GF-D8 (cell line): ENCODE measurements at places on chromosomes 7 and 10.

GRCh38 chr7:40698214-40698920, 563.6 kb downstream of the SUGCT start:
- DNase-seq, result no peak

DNA sequence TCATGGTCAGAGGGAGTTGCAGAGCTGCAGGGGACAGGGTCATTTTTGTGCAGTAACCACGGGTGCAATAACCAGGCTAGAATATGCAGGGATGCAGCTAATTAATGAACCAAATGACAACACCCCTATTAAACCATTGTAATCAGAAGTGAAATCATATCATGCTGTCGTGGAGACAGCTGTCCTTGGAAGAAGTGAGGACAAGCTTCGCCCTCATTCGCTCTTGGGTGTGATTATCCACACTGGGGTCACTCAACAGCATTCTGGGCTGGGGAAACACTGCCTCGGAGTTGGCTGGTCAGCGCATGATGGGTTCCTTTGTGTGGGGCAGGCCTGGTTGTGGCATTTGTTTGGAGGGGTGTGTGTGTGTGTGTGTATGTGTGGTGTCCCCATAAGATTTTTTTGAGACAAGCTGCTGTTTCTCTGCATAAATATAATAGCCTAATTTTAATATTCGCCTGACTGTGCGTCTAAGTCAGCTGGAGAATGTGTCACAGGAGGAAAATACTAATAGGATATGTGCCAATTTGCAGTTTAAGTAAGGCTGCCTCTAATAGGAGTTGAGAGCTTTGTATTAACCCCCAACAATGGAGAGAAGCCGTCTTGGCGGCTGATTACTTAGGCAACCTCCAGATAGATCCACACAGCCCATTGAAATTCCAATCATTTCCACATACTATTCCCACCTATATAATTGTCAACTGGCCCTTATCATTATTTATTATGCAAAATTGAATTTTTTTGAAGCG, 149.4 kb downstream of the DNAJB6 start:
- no peak for DNase-seq

DNA sequence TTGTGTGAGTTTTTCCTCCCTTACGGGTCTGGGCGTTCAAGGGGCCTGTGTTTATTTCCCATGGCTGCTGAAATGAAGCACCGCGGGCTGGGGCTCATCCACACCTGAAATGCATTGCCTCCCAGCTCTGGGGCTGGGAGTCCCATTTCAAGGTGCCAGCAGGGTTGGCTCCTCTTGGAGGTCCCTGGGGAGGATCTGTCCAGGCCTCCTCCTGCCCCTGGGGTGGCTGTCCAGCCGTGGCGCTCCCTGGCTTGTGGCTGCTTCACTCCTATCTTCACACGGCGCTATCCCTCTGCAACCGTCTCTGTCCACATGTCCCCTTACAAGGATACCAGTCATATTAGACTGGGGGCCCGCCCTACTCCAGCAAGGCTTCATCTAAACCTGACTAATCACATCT, 41.1 kb upstream of the CNPY1 start:
- DNase-seq, result no peak

- no peak for DNase-seq
These were observed 157.5 kb upstream of the PHYHIPL start for GRCh38 chr10:59018977-59019376.

- DNase-seq, result no peak
These were observed 161.3 kb upstream of the NPVF start for GRCh38 chr7:25389489-25390106.

DNA sequence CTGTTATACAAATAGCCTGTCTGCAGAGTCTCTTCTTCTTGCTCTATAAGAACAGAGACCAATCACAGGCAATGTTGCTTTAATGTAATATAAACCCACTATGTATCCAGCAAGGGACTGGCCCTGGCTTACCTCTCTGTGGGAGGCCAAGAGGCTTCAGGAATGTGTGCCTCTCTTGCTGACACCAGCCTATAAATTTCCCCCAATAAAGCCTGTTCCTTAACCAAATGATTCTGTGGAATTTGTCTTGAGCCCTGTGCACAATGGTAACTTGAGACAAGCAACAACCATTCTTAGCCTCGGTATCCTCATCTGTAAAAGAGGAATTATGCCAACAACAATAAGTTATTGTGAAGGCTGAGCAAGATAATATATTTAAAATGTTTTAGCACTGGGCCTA, 563.7 kb downstream of the GRM8 start:
- no peak for DNase-seq

GRCh38 chr7:80088705-80089104, 45.9 kb upstream of the GNAI1 start:
- DNase-seq, result no peak

DNA sequence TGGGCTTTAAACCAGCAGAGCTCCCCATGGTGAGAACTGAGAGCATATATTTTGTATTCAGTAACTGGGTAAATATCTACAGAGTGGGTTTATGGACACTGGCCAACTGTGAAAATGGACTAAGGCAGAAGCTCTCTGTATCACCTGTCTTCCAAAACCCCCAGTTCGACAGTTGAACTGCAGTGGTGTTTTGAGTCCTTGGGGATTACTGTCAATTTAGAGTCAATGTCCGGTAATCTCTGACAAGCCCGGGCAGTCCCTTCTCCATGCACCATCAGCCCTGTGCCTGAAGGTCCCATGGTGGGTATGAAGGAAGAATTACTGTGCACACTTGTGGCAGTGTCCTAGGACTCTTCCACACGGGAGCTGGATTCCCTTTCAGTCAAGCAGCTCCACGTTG, 235.0 kb downstream of the CCSER2 start:
- no peak for DNase-seq

DNA sequence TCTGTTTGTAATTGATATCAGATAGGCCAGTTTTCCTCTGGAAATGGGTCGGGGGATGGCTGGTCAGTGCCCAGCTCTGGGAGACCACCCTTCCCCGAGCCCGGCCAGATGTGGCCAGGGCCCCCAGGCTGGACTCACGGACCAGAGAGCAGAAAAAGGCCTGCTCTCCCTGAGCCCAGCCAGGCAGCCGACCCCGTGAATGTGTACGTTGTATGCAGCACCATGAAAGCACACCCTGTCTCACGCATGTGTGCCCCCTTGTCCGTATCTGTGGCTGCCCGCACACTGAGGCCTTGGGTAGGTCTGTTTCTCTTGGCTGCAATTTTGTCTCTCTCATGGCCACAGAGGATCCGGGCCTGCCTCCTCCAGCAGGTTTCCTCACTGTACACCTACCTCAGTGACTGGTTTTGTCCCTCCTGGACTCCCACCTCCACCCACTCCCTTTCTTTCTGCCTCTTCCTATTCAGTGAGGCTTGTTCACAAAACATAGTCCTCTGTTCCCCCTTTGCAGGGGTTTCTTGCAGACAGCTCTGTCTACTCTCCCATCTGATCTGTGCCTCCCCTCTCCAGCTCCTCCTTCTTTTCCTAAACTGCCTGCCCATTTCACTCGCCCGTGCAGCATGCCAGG, 23.6 kb upstream of the ANKRD2 start:
- DNase-seq, result no peak

GRCh38 chr10:128220021-128220420, 93.8 kb upstream of the MKI67 start:
- DNase-seq, result no peak

DNA sequence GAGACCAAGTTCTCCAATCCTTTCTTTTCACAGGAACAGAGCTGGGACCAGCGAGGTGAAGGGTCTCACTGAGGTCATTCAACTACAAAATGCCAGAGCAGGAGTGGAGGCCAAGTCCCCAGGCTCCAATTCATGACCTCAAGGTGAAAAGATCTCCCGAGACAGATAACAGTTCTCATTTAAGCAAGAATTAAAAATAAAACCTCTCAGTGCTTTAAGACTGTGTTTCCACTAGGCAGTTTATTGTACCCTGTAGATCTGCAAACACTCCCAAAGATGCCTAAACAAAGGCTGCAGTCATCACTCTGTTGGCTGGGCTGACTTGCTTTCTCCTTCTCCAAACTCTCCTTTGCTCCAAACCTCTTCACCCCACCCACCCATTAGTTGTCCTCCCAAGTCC, 74.8 kb upstream of the CXCL12 start:
- no peak for DNase-seq

GRCh38 chr7:522071-522950, 2.7 kb upstream of the PDGFA start:
- no peak for DNase-seq

GRCh38 chr7:139695588-139695987, 82.2 kb downstream of the HIPK2 start:
- no peak for DNase-seq

- no peak for DNase-seq
These were observed 24.8 kb downstream of the TBC1D12 start for GRCh38 chr10:94427166-94427565.

GRCh38 chr7:2818121-2818520, 26.0 kb downstream of the GNA12 start:
- DNase-seq, result no peak

DNA sequence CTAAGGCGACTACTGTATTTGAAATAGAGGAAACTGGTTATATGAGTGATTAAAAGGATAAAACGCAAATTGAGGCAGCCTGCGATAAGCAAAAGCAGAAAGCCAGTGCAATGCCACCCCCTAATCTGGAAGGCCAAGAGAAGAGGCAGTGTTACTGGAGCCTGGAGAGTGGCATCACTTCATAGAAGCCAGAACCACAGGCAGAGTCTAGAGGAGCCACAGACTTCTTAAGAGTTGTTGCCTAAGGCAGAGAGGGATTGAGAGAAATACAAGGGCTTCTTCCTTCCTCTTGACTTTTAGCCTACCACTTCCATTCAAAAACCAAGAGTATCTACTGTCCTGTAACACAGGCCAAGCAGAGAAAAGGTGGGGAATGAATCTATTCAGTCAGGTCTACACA, 94.9 kb upstream of the SKAP2 start:
- DNase-seq, result no peak

DNA sequence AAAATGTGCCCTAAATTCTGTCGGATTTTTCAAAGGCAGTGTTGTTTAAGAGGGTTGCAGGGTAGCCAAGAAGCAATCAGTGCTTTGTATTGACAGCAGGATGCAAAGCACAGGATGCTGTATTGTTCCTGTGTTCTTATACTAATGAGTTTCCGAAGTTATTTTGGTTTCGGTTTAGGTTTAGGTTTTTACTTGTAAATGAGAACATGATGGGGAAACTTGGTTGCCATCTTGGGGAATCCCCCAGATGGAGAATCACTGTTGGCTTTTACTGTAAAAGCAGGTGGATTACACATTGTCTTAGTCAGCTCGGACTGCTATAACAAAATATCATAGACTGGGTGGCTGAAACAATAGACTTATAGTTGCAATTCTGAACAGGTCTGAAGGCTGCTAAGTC, 72.1 kb downstream of the INHBA start:
- DNase-seq, result no peak

DNA sequence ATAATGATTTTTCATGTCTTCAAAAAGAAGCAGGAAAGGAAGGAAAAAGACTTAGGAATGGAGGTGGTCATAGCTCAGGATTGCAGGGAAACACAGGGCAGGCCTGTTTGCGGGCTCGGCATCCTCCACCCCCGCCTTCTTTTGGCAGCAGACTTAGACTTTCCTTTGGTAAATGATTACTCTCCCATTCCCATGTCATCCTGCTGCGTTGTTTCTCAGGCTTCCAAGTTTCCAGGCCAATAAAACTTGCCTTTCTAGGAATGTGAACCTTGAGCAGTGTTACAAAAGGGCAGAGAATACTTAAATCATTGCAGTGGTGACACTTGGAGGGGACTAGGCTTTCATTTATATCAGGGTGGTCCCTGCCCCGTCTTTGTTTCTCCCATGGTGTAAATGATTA, 34.0 kb upstream of the DGKB start:
- no peak for DNase-seq

DNA sequence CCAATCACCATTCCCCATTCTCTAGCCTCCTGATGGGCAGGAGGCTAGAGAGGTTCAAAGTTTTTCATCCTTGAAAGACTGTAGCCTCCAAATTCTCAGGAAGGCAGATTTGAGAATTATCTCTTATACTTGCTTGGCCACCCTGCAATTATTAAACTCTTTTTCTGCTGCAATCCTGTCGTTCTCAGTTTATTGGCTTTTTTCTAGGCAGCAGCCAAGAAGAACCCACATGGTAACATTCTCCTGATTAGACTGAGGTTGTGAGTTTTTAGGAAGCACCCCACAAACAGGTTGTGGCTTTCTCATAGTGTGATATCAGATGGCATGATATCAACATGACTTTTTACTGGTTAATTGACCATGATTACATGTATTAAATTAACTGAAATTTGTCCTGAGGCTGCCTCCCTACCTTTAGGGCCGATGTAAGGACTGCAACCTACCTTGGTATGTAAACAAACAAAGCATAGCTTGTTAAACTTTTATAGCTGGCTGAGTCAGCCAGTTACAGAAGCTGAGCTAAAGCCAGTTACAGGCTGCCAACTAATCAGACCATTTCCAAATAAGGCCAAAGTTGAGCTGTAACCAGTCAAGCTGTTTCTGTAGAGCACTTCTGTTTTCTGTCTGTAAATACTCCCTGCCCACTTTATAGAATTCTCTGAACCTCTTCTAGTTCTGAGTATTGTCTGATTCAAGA, 3.2 kb upstream of the ZNF248 start:
- no peak for DNase-seq

- no peak for DNase-seq
These were observed 69.6 kb downstream of the AKAP9 start for GRCh38 chr7:92010215-92010614.

DNA sequence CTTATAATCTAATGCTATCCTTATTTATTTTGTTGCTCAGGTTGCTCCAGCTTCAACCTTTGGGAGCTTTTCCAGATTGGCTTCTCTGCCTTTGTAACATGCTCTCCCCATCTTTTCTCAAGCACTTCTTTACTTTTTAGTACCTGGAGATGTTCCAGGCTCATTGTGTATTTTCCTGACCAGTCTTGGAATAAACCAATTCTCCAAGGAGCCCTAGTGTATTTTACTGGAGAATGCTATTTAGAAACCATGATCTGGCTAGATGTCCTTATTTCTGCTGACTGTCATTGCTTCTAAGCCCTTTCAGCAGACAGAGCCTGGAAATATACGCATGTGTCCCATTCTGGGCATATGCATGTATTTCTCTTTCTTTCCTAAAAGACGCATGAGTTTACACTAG, 95.7 kb downstream of the EMX2 start:
- DNase-seq, result no peak

DNA sequence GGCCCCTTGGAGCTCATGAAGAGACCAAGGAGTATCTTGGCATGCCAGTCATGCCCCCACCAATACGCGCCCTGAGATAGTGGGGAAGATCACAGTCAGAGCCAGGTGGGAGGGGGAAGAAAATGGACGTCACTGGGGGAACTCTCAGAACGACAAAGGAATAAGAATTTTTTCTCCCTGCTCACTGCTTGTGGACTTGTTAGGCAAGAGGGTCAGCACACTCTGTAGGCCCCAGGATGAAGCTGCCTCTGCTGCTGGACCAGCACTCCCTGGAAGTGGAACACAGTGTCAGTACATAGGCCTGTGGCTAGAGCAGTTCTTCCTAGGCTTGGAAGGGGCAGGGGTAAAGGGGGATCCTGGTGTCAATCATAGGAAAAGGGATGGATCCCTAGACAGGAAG, 46.5 kb downstream of the DRGX start:
- no peak for DNase-seq

GRCh38 chr7:141785706-141786552, 4.1 kb upstream of the TAS2R5 start:
- DNase-seq, result peak; percentile 28

- DNase-seq, result no peak
These were observed 205.5 kb upstream of the CDC14C start for GRCh38 chr7:48718731-48719378.

- DNase-seq, result no peak
These were observed 702.5 kb downstream of the PHTF2 start for GRCh38 chr7:78501064-78501463.

- no peak for DNase-seq
These were observed 65.8 kb downstream of the NT5C2 start for GRCh38 chr10:103127241-103127640.
